ENCODE measurements at places on chromosomes 2 and 18. TPM values are rescaled to one million over a fixed set of nuclear protein-coding genes. Genes with fewer than 3 reads are reported as not detected.

GRCh38 chr2:10390369-10390801, 57.7 kb downstream of the ODC1 start:
- peak overlapping the region; percentile 41 for H3K27ac ChIP-seq
- H3K27me3 ChIP-seq, result no peaks in the 10 kb centered on the region
- H3K4me1 ChIP-seq, result peaks cover 62% of the 10 kb centered on the region
- H3K4me3 ChIP-seq, result no peak overlapping the region

GRCh38 chr2:128374711-128375413, 56.2 kb upstream of the HS6ST1 start:
- no peak overlapping the region for H3K27ac ChIP-seq
- no peaks in the 10 kb centered on the region for H3K4me1 ChIP-seq
- H3K27me3 ChIP-seq, result no peaks in the 10 kb centered on the region
- H3K4me3 ChIP-seq, result no peak overlapping the region
- DNase-seq, result no peak

- peak; percentile 56 for DNase-seq
- peaks cover 46% of the 10 kb centered on the region for H3K4me1 ChIP-seq
- no peaks in the 10 kb centered on the region for H3K27me3 ChIP-seq
- peak overlapping the region; percentile 46 for H3K27ac ChIP-seq
Observed at GRCh38 chr2:191565647-191566198, 112.2 kb upstream of the NABP1 start.

- no peak overlapping the region for H3K4me3 ChIP-seq
- H3K36me3 ChIP-seq, result no peaks in the 10 kb centered on the region
- no peaks in the 10 kb centered on the region for H3K4me1 ChIP-seq
- DNase-seq, result no peak
- no peaks in the 10 kb centered on the region for H3K27me3 ChIP-seq
Observed at GRCh38 chr2:168009900-168010299, 237.5 kb downstream of the STK39 start.

DNA sequence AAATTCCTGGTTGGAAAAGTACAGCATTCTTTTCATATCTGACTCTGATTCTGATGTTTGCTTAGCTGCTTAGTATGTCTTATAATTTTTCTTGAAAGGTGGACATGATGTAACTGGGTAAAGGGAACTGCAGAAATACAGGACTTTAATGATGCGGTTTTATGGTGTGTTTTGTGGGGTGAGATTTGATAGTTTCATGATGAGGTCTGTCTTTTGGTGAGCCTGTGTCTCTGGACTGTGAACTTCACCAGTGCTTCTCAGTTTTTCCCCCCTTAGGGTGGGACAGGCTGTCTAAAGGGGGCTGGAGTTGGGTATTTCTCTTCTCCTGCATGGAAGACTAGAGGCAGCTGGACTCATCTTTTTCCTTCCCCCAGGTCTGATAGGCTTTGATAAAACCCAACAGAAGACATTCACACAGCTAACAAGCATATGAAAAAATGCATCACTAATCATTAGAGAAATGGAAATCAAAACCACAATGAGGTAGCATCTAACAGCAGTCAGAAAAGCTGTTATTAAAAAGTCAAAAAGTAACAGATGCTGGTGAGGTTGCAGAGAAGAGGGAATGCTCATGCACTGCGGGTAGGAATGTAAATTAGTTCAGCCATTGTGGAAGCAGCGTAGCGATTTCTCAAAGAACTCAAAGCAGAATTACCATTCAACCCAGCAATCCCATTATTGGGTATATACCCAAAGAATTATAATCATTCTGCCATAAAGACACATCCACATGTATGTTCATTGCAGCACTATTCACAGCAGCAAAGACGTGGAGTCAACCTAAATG, 77.6 kb downstream of the EPC2 start:
- H3K36me3 ChIP-seq, result 0 out of 2 replicates have a peak, but pooled peaks cover 5% of the 10 kb centered on the region
- H3K4me3 ChIP-seq, result no peak overlapping the region
- no peak for DNase-seq
- no peak overlapping the region for H3K27ac ChIP-seq

DNA sequence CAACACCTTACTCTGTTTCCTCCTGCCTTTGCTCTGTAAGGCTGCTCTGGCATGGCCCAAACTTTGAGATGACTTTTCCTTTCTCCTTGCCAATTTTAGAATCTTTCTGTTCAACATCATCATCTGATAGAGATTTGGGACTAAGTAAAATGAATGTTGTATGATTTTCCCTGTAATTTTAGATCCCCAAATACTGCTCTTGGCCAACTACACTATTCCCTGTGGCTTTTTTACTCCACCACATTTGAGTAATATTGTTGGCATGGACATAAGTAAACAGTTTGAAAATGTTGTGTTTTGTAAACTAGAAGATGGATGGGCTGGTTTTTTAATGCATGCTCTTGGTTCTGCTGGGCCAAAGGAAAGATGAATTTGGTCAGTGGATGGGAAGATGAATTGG, 12.1 kb downstream of the LTBP1 start:
- no peak overlapping the region for H3K4me3 ChIP-seq
- H3K27ac ChIP-seq, result no peak overlapping the region
- H3K36me3 ChIP-seq, result no peaks in the 10 kb centered on the region

DNA sequence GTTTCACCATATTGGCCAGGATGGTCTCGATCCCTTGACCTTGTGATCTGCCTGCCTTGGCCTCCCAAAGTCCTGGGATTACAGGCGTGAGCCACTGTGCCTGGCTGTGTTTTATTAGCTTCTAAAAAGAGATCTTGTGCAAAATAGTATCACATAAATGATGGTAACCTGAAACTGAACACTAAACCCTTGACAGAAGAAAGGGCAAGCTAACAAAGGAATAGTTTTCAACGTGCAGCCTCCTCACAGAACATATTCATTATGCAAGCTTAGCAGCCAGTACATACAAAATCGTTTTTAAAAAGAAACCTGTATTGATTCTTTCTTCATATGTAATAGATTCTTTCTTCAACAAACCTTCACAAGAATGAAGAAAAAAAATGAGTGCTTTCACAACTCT, 20.6 kb downstream of the CHN1 start:
- no peaks in the 10 kb centered on the region for H3K36me3 ChIP-seq
- H3K4me3 ChIP-seq, result no peak overlapping the region
- no peaks in the 10 kb centered on the region for H3K27me3 ChIP-seq

DNA sequence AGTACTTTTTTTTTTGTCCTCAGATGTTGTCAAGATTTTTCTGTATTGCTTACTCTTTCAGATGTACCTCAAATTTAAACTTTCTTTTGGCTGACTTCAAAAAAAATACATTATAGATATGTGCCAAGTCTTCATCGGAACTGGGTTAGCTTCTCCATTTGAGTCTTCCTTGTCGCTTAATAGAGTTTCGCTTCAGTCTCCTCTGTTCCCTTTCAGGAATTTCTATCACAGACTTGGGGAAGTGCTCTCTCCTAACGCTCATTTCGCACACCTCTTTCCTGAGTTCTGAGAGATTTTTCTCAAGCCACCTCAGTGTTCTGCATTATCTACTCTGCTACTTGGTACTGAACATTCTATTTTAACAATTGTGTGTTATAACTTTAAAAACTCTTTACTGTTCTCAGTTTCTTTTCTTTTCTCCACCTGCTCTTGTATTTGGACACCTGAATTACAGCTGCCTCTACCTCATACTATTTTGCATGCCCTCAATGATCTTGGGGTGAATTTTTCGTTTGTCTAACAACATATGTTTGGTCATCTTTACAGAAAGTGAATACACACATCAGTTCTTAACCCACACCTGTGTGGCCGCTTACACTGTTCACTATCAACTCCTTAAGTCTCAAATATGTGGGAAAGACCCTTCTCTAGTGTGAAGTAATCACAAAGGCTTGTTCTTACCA, 16.5 kb downstream of the PTPN2 start:
- no peaks in the 10 kb centered on the region for H3K27me3 ChIP-seq
- H3K4me1 ChIP-seq, result peaks cover 21% of the 10 kb centered on the region
- no peak overlapping the region for H3K4me3 ChIP-seq
- no peak for DNase-seq
- no peak overlapping the region for H3K27ac ChIP-seq

The OR6B2 gene
- total RNA-seq, result not detected

- H3K4me3 ChIP-seq, result no peak overlapping the region
- no peaks in the 10 kb centered on the region for H3K4me1 ChIP-seq
- no peaks in the 10 kb centered on the region for H3K27me3 ChIP-seq
- no peak overlapping the region for H3K27ac ChIP-seq
Observed at GRCh38 chr2:176781570-176782217, 430.9 kb upstream of the HNRNPA3 start.

- H3K27ac ChIP-seq, result no peak overlapping the region
- no peaks in the 10 kb centered on the region for H3K36me3 ChIP-seq
- no peaks in the 10 kb centered on the region for H3K4me1 ChIP-seq
- no peak for DNase-seq
- no peak overlapping the region for H3K4me3 ChIP-seq
Observed at GRCh38 chr18:36777566-36777965, 51.2 kb downstream of the TPGS2 start.

The MAL gene
- 171 TPM for total RNA-seq

- DNase-seq, result no peak
- H3K4me3 ChIP-seq, result no peak overlapping the region
- H3K4me1 ChIP-seq, result 0 out of 2 replicates have a peak, but pooled peaks cover 11% of the 10 kb centered on the region
Observed at GRCh38 chr18:361941-362310, 94.1 kb upstream of the THOC1 start.

GRCh38 chr2:142142595-142142994, 11.8 kb upstream of the LRP1B start:
- no peak overlapping the region for H3K4me3 ChIP-seq
- H3K4me1 ChIP-seq, result no peaks in the 10 kb centered on the region
- DNase-seq, result no peak
- no peaks in the 10 kb centered on the region for H3K36me3 ChIP-seq
- no peaks in the 10 kb centered on the region for H3K27me3 ChIP-seq

DNA sequence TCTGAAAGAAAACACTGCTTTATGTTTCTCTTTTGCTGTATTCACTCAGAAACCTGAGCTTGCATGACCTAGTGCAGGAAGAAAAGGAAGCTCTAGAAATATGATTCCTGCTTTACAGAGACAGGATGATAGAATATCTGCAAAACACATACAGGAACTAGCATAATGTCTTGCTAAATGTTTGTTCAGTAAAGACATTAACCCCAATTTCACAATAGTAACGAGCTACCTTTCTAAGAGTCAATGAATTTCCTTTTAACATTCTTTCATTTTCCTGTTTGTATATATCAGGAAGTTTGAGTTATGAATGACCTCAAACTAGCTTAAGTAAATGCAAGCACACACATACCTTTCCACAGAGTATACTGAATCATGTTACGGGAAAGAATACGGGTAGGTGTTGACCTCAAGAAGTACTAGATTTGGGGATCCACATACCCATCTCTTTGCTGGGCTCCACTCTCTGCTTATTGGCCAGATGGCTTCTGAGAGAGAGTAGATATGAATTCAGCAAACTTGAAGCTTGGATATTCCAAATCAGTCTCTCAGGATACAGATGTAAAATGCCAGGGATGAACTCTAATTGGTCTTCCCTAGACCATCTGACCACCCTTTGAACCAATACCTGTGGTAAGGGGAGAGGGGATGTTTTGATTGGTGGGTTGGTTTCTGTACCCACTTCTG, 18.2 kb upstream of the ACSL3 start:
- no peaks in the 10 kb centered on the region for H3K36me3 ChIP-seq
- peak overlapping the region; percentile 81 for H3K27ac ChIP-seq
- H3K27me3 ChIP-seq, result no peaks in the 10 kb centered on the region
- DNase-seq, result no peak

The TMEM247 gene
- not detected for total RNA-seq

The TUBA3E gene
- total RNA-seq, result not detected

GRCh38 chr2:167928434-167928833, 319.0 kb downstream of the STK39 start:
- H3K27me3 ChIP-seq, result no peaks in the 10 kb centered on the region
- H3K4me3 ChIP-seq, result no peak overlapping the region
- H3K36me3 ChIP-seq, result no peaks in the 10 kb centered on the region
- H3K27ac ChIP-seq, result no peak overlapping the region
- no peak for DNase-seq

All from PC-9 (cell line).